CD4-positive, alpha-beta T cell (primary cell): ENCODE measurements at places on chromosomes 11 and 22.

DNA sequence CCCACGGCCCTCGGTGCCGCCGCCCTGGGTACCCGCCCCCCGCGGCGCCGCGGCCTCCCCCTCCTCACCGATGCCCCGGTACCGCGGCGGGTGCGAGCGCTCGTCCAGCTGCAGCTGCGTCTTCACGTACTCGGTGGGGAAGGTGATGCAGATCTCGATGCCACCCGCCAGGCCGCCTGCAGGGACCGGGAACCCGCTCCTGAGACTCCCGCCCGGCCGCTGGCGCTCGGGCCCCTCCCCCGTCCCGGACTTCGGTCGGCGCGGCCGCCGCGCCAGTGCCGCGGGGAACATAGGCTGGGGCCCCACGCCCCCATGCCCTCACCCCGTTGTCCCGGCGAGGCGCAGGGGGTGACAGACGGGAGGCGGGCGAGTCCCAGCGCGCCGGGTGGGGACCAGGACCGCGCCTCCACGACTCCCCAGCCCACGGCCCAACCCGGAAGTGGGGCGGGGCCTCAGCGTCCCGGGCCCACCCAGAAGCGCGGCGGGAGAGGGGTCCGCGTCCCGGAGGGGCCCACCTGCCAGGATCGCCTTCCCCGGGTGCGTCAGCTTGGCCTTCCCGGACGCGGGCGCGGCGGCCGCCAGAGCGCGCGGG lies 375 bp downstream of the SLC25A1 start:
- H3K27ac ChIP-seq: no peak overlapping the region
- H3K36me3 ChIP-seq: peaks cover 3% of the 10 kb centered on the region
- peak; percentile 38 for DNase-seq
- peaks cover 47% of the 10 kb centered on the region for H3K4me1 ChIP-seq
- no peaks in the 10 kb centered on the region for H3K27me3 ChIP-seq

DNA sequence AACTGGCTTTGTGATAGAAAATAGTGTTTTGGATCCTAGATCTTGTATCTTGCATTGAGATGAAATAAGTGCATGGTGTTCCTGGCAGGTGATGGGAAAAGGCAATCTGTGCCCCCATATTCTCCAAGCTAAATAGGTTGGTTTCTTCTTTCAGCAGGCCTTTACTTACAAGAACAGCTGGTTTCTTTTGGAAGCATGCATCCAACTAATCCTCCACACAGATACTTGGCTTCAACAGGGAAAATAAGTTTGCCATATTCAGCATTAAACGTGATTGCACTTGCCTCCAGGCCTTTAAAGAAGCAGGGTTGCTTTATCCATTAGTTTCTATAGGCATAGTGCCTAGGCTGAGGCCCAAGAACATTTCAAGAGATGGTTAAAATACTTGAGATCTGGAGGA lies 59.9 kb downstream of the APIP start:
- H3K4me3 ChIP-seq: no peak overlapping the region
- no peaks in the 10 kb centered on the region for H3K36me3 ChIP-seq
- H3K4me1 ChIP-seq: no peaks in the 10 kb centered on the region
- no peaks in the 10 kb centered on the region for H3K27me3 ChIP-seq
- no peak for DNase-seq

DNA sequence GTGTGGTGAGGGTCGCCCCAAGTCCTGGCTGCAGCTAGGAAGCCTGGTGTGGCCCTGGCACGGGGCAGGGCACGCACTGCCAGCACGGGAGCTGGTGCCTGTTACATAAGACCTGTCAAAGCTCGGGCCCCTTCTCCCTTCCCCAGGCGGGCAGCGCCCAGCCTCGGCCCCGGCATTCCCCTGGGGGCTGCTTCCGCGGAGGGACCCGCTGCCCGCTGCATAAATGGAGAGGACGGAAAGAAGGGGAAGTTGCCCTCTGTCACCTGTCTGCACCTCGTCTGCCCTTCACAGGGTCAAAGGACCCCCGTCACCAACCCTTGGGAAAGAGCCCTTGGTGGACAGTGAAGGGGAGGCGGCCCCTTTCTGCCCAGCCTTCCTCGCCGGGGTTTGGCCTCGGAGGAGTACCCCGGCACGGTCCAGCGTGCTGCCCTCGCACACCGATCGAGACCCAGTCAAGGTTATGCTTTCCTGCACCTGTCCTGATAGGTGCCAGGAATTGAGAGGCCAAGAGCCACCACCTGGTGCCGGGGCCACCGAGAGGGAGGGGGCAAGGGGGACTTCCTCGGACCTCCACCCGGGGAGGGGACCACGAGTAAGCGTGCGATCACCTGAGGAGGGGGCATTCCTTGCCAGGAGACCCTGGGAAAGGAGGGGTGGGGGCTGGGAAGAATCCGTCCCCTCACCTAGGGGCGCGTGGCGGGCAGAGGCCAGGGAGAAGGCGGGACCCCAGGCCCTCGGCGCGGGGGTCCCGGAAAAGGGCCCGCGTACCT lies 16.8 kb upstream of the MFRP start:
- no peaks in the 10 kb centered on the region for H3K36me3 ChIP-seq
- no peak for DNase-seq
- peaks cover 59% of the 10 kb centered on the region for H3K27me3 ChIP-seq
- peak overlapping the region; percentile 16 for H3K4me3 ChIP-seq

DNA sequence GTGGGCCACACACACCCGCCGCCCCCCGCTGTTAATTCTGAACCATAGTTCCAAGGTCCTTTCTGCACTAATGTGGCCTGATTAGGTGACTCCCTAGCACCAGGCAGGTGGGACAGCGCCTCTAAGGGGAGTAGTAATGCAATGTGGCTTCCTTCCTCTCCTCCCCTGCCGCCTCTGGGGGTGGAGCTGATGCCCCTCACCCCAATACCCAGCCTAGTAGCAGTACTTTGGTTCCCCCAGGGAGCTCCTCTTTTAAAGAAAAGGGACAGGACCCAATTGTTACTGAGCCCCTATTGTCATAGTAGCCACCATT lies 14.4 kb downstream of the RTN4RL2 start:
- DNase-seq: no peak
- no peak overlapping the region for H3K4me3 ChIP-seq
- H3K4me1 ChIP-seq: peaks cover 36% of the 10 kb centered on the region
- peaks cover 4% of the 10 kb centered on the region for H3K27me3 ChIP-seq
- H3K36me3 ChIP-seq: no peaks in the 10 kb centered on the region

DNA sequence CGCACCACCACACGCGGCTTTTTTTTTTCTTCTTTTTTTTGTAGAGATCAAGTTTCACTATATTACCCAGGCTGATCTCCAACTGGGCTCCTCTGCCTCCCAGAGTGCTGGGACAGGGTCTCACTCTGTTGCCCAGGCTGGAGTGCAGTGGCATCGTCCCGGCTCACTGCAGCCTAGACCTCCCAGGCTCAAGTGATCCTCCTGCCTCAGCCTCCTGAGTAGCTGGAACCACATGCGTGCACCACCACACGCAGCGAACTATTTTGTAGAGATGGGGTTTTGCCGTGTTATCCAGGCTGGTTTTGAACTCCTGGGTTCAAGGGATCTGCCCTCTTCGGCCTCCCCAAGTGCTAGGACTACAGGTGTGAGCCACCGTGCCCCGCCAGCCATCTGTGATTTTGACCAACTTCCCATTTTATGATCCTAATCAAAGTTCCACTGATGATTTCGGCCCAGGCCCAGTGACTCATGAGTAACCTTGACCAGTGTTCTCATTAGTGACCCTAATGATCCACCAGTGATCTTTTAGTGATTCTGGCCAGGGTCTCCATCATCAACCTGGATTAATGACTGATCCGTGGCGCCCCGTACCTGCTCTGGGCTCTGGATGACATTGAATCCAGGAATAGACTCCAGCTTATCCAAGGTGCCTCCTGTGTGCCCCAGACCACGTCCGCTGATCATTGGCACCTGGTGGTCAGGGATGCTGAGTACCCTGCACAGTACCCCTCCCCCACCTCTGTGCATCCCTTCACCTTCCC lies 1.7 kb downstream of the TYMP start:
- no peak overlapping the region for H3K27ac ChIP-seq
- peaks cover 11% of the 10 kb centered on the region for H3K36me3 ChIP-seq
- DNase-seq: no peak
- H3K27me3 ChIP-seq: no peaks in the 10 kb centered on the region

DNA sequence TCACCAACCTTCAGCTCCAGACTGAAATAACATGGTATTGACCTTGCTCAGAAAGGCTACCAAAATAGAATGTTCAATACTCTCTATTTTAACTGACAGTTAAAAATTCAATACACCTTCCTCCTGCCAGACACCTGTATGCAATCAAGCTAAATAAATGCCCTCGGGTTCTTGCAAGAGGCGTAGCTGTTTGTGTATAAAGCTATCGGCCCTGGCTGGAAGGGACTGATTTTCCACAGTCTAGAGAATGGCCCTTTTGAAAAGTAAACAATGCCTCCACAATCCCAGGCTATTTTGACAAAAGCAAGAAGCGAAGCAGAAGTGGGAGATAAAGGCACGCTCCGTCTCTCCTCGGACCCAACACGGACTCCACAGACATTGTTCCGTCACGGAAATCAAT lies 791.2 kb downstream of the BRD1 start:
- H3K27me3 ChIP-seq: peaks cover 2% of the 10 kb centered on the region
- H3K4me3 ChIP-seq: no peak overlapping the region
- no peaks in the 10 kb centered on the region for H3K36me3 ChIP-seq
- DNase-seq: no peak
- H3K4me1 ChIP-seq: no peaks in the 10 kb centered on the region

DNA sequence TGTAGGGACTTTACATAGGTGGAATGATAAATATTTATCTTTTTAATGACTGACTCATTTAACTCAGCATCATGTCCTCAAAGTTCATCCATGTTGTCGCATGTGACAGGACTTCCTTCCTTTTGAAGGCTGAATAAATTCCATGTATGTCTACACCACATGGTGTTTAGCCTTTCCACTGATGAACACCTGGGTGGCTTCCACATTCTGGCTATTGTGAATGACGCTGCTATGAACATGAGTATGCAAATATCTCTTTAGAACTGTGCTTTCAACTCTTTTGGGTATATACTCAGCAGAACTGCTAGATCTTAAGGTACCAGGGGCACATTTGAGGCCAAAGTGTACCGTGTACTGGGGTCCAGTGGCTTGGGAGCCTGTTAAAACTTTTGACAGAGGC lies 24.1 kb downstream of the LARGE1 start:
- no peaks in the 10 kb centered on the region for H3K27me3 ChIP-seq
- H3K4me1 ChIP-seq: no peaks in the 10 kb centered on the region
- no peak for DNase-seq
- H3K4me3 ChIP-seq: no peak overlapping the region

DNA sequence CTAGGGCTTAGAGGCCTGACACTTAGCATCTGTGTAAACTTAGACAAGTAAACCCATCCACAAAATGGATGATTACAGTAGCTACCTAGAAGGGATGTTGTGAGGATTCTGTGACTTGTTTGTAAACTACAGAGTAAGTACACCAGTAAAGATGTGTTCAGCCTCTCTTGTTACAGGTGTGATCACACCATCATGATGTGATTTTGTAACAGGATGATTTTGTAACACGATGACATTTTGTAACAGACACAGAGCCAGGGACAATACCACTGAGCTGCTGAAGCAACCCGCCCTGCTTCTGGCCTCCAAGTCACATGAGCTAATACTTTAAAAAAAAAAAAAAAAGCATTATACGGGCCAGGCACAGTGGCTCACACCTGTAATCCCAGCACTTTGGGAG lies 17.0 kb downstream of the FADD start:
- H3K4me3 ChIP-seq: no peak overlapping the region
- no peaks in the 10 kb centered on the region for H3K36me3 ChIP-seq
- no peaks in the 10 kb centered on the region for H3K27me3 ChIP-seq
- no peak overlapping the region for H3K27ac ChIP-seq
- no peak for DNase-seq

DNA sequence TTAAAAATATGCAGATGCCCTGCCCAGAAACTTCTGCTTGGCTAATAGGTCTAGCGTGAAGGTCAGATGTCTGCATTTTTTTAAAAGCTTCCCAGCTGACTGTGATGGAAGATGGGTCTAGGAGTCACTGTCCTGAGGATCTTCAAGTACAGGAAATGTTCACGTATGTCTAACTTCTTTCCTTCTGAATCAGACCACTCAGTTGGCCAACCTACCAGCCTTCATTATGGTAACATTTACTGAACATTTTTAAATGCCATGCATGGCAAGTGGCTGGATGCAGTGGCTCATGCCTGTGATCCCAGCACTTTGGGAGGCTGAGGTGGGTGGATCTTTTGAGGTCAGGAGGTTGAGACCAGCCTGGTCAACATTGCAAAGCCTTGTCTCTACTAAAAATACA lies 1.1 kb upstream of the PRG2 start:
- H3K27ac ChIP-seq: no peak overlapping the region
- H3K36me3 ChIP-seq: no peaks in the 10 kb centered on the region
- no peak for DNase-seq
- H3K27me3 ChIP-seq: no peaks in the 10 kb centered on the region
- H3K4me3 ChIP-seq: no peak overlapping the region

DNA sequence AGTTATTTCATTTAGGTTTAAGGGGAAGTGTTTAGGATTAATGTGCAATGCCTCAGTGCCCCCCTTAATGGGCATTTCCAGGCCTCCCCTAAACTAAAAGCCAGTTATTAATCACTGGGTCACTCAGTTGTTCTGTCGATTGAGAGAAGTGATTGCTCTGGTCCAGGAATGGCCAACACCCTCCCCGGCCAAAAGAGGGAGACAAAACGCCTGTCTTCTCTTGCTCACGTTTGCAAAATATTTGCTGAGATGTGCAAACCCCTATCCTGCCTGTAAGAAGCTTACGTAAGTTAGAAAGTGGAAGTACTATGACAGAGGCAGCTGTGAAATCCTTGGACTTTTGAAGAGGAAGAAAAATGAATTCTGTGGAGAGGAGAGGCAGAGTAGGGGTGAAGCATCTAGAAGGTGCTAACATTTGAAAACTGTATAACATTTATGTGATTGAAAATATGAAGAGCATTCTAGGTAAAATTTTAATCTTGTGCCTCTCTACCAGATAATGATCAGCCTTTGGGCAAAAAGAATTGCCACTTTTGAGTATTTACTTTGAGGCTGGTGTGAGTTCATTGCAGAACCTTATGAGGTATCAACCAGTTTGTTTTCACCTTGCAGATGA lies 37.7 kb downstream of the NTM start:
- H3K4me1 ChIP-seq: no peaks in the 10 kb centered on the region
- no peak overlapping the region for H3K4me3 ChIP-seq
- H3K36me3 ChIP-seq: no peaks in the 10 kb centered on the region
